ENCODE measurements at places on chromosomes 2 and 18. TPM values are rescaled to one million over a fixed set of nuclear protein-coding genes. Genes with fewer than 3 reads are reported as not detected.

- no peak for DNase-seq
- H3K4me1 ChIP-seq, result no peaks in the 10 kb centered on the region
- H3K4me3 ChIP-seq, result no peak overlapping the region
- H3K27me3 ChIP-seq, result no peaks in the 10 kb centered on the region
- no peaks in the 10 kb centered on the region for H3K36me3 ChIP-seq
- H3K27ac ChIP-seq, result no peak overlapping the region
Observed at GRCh38 chr2:70685771-70686171, 82.2 kb downstream of the ADD2 start.

EGR4 gene
- not detected for total RNA-seq

GRCh38 chr2:158633261-158633660 lies 161.9 kb upstream of the DAPL1 start:
- H3K36me3 ChIP-seq, result no peaks in the 10 kb centered on the region
- no peaks in the 10 kb centered on the region for H3K27me3 ChIP-seq
- no peak overlapping the region for H3K27ac ChIP-seq
- H3K4me3 ChIP-seq, result no peak overlapping the region
- H3K4me1 ChIP-seq, result peaks cover 1% of the 10 kb centered on the region
- no peak for DNase-seq

STRN gene
- total RNA-seq, result 23.1 TPM

LOXL3 gene
- total RNA-seq, result 2.3 TPM

DNA sequence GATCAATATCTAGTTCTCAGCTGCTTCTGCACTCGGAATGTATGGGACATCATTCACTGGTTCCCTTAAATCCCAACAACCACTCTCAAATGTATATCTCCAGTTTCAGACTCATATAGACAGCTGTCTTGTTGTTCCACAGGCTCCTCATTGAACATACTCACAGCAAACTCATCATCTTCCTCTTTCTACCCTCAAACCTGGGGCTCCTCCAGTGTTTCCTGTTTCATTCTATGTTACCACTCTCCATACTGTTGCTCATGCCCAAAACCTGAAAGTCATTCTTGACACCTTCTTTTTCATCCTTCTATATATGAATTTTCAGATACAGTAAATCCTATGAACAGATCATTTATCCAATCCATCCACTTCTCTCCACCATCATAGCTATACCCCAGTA lies 18.7 kb upstream of the REL start:
- no peaks in the 10 kb centered on the region for H3K4me1 ChIP-seq
- H3K36me3 ChIP-seq, result no peaks in the 10 kb centered on the region
- H3K4me3 ChIP-seq, result no peak overlapping the region
- H3K27ac ChIP-seq, result no peak overlapping the region
- no peaks in the 10 kb centered on the region for H3K27me3 ChIP-seq

DNA sequence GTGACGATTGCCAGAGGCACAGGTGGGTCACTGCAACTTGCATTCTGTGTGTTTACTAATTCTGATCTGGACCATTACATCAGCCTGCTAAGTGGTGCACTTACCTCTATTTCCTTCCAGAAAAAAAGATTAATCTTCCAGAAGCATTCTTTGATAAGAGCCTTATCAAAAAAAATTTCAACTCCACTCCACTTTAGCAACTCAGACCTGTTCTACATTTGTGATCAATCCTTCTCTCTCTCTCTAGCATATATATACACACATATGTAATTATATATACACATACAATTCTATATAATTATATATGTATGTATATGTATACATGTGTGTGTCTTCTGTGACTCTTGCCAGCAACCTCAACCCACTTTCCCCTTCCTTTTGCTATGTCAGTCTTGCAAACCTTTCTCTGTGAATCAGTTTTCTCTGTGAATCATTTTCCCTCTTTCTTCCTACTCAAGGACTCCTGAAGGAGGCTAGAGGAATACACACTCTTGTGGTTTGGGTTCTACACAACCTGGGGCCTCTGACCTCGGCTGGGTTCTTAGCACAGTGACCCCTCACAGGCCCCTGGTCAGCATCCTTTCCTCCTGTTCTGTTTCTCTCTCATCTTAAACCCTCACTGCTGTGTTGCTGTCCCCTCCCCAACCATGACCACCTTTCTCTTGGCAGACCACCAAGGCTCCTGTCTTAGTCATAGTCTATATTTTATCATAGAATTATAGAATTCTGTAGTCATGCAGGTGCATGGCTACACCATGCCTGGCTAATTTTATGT lies 130.4 kb upstream of the PELI1 start:
- DNase-seq, result no peak
- H3K4me3 ChIP-seq, result no peak overlapping the region
- no peaks in the 10 kb centered on the region for H3K36me3 ChIP-seq
- peaks cover 14% of the 10 kb centered on the region for H3K4me1 ChIP-seq
- no peak overlapping the region for H3K27ac ChIP-seq

- DNase-seq, result no peak
- H3K4me3 ChIP-seq, result no peak overlapping the region
- H3K27me3 ChIP-seq, result no peaks in the 10 kb centered on the region
- peaks cover 12% of the 10 kb centered on the region for H3K4me1 ChIP-seq
Observed at GRCh38 chr2:85736456-85737355, 17.1 kb upstream of the ATOH8 start.

- H3K36me3 ChIP-seq, result no peaks in the 10 kb centered on the region
- no peak overlapping the region for H3K4me3 ChIP-seq
- no peaks in the 10 kb centered on the region for H3K27me3 ChIP-seq
- H3K27ac ChIP-seq, result no peak overlapping the region
Observed at GRCh38 chr2:215410932-215411285, 25.0 kb downstream of the FN1 start.

DNA sequence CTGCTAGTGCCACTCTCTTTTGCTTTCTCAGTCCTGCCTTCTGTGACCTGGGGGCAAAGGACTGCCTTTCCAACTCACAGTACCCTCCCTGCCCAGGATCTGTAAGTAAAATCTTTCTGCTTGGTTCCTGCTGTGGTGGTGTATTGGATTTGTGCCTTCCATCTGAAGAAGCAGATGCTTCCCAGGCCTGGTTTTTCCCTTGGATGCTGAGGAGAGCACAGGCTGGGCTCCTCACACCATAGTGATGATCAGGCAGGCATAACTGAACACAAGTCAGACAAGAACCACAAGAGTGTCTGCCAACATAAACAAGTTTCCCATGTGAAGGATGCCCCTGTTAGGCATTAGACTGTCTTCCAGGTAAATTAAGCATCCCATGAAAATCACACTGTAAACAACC lies 121.3 kb upstream of the NRXN1 start:
- no peaks in the 10 kb centered on the region for H3K4me1 ChIP-seq
- H3K36me3 ChIP-seq, result no peaks in the 10 kb centered on the region
- H3K27ac ChIP-seq, result no peak overlapping the region
- no peak overlapping the region for H3K4me3 ChIP-seq
- no peaks in the 10 kb centered on the region for H3K27me3 ChIP-seq

- no peak for DNase-seq
- H3K4me3 ChIP-seq, result no peak overlapping the region
- H3K36me3 ChIP-seq, result no peaks in the 10 kb centered on the region
- H3K4me1 ChIP-seq, result no peaks in the 10 kb centered on the region
- H3K27ac ChIP-seq, result no peak overlapping the region
Observed at GRCh38 chr18:70219688-70220087, 14.2 kb upstream of the RTTN start.

DNA sequence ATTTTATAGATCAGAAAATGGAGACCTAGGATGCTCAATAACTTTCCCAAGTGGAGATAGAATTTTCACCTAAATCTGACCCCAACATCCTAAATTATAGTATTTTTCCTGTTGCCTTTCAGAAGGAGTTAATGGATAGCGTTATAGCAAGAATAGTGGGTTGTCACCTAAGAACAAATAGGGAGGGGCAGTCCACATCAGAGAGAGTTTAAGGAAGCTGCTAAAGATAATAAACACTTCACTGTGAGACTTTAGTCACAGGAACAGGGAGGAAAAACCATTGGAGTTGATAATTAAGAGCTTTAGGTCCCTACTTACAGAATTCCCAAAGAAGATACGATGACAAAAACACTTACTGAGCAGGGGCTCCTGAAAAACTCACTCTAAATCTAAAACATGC lies 229.4 kb downstream of the PDE11A start:
- no peak overlapping the region for H3K4me3 ChIP-seq
- H3K36me3 ChIP-seq, result no peaks in the 10 kb centered on the region
- H3K4me1 ChIP-seq, result no peaks in the 10 kb centered on the region
- no peaks in the 10 kb centered on the region for H3K27me3 ChIP-seq
- no peak overlapping the region for H3K27ac ChIP-seq

- H3K27me3 ChIP-seq, result no peaks in the 10 kb centered on the region
- no peak overlapping the region for H3K4me3 ChIP-seq
- DNase-seq, result no peak
Observed at GRCh38 chr2:105788670-105789290, 44.1 kb downstream of the NCK2 start.

DNA sequence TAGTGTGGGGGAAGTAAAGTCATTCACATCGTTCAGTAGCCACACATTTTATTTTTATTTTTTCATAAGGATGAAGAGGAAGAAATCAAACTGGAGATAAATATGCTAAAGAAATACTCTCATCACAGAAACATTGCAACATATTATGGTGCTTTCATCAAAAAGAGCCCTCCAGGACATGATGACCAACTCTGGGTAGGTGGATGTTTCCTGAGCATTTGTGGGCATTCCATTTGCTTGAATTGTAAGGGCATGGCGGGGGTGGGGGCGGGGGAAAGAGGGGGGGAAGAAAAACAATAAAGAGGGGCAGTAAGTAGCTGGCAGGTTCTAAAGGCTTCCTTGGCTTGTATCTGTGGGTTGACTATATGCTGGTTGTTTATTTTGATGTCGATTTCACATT lies 126.4 kb downstream of the MAP4K4 start:
- no peak overlapping the region for H3K4me3 ChIP-seq
- no peak for DNase-seq
- H3K4me1 ChIP-seq, result peaks cover 9% of the 10 kb centered on the region
- H3K27me3 ChIP-seq, result no peaks in the 10 kb centered on the region

GRCh38 chr2:104938231-104938941 lies 84.5 kb downstream of the POU3F3 start:
- no peak for DNase-seq
- H3K4me1 ChIP-seq, result no peaks in the 10 kb centered on the region
- no peaks in the 10 kb centered on the region for H3K27me3 ChIP-seq

KCMF1 gene
- total RNA-seq, result 58.7 TPM

DNA sequence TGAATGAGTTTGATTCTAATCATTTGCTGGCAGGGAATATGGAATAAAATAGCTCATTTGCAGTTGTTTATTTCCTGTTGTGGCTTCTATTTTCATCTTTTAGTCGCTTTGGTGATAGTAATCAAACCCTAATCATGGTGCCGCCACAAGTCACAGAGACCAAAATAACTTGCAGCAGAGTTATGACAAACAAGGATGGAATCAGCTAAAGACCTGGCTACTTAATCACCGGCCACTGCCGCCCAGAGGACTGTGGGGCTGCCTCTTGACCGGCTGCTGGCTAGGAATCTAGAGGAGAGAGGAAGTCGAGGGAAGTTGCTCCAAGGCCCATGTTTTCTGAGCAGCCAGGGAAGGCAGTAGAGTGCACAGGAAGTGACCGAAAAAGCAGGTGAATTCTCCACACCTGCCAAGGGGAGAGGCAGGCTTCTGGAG lies 5.1 kb upstream of the SMAD7 start:
- peak overlapping the region; percentile 38 for H3K27ac ChIP-seq
- DNase-seq, result no peak
- peaks cover 14% of the 10 kb centered on the region for H3K4me1 ChIP-seq
- no peak overlapping the region for H3K4me3 ChIP-seq
- H3K36me3 ChIP-seq, result no peaks in the 10 kb centered on the region

MDH1B gene
- 1.7 TPM for total RNA-seq

- H3K36me3 ChIP-seq, result no peaks in the 10 kb centered on the region
- H3K4me3 ChIP-seq, result no peak overlapping the region
- DNase-seq, result no peak
- H3K27ac ChIP-seq, result no peak overlapping the region
- H3K4me1 ChIP-seq, result no peaks in the 10 kb centered on the region
Observed at GRCh38 chr2:12988279-12988678, 271.5 kb downstream of the TRIB2 start.

DNA sequence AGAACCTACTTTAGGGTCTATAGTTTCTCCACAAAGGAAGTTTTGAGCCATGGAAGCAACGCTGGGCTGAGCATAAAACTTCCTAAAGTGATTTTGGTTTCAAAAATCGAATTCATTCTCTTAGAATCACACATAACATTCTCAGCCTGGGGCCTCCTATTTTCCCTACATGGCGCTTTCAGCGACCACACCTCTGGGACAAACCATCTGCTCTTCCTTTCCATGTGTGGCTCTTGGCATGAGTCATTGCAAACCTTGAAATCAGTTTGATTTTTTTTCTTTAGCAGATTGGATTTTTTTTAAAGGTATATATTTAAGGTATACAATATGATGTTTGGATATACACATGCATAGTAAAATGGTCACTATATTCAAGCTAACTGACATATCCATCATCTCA lies 72.5 kb upstream of the APCDD1 start:
- no peaks in the 10 kb centered on the region for H3K36me3 ChIP-seq
- H3K27ac ChIP-seq, result no peak overlapping the region
- H3K4me3 ChIP-seq, result no peak overlapping the region

DNA sequence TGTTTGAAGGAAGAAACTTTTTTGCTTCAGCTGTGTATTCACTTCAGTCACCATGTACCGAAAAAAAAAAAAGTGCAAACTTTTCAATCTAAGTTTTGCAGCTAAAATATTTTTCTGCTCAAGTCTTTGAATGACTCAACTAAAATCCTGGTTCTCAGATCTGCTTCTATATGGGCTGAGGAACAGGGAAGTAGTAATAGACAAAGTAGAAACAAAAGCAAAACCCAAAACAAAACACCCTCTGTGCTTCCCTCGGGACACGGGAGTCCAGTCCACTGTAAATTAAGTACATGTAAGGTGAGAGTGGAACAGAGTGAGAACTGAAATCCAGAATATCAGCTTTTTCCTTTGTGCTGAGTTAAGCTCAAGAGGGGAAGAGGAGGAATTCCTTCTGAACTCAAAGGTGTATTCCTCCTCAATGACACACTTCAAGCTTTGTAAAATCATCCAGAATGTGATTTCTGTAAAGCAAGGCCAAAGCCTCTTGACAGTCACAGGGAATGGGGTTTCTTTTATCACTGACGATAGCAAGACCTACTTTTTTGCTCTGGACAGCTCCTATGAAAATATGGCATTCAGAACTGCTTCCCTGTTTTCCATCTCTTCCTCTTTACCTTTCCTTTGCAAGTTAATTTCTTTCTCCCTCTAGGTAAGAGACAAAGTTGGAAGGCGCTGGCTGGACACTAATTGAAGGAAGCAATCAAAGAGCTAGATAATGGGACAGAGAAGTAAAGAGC lies 433.5 kb upstream of the MMADHC start:
- H3K27me3 ChIP-seq, result no peaks in the 10 kb centered on the region
- no peak overlapping the region for H3K27ac ChIP-seq
- DNase-seq, result no peak
- no peaks in the 10 kb centered on the region for H3K4me1 ChIP-seq
- H3K4me3 ChIP-seq, result no peak overlapping the region

- H3K4me3 ChIP-seq, result no peak overlapping the region
- no peaks in the 10 kb centered on the region for H3K27me3 ChIP-seq
- H3K4me1 ChIP-seq, result no peaks in the 10 kb centered on the region
Observed at GRCh38 chr2:81598453-81598852, 1293.9 kb upstream of the LRRTM1 start.

KLF7 gene
- total RNA-seq, result 14.4 TPM

All from ovary (tissue), 10 donors.